ENCODE measurements at places on chromosomes 1 and 21.

DNA sequence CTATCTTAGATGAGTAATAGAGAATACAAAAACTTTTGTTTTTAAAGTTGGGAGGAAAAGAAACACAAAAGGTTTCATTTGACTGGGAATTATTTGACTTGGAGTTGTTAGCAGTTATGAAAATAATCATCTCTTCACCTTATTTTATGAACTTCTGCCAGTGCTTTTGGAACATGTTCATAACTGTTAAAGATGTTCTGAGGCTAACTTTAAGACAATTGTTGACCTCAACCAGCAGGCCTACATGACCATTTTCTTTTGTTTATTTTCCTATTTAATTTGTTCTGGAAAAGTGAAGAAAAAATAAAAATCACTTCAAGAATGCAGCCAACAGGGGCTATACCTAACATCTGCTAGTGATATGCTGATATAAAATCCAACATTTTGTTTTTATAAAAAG lies 37.4 kb downstream of the JAM2 start:
- DNase-seq: no peak

DNA sequence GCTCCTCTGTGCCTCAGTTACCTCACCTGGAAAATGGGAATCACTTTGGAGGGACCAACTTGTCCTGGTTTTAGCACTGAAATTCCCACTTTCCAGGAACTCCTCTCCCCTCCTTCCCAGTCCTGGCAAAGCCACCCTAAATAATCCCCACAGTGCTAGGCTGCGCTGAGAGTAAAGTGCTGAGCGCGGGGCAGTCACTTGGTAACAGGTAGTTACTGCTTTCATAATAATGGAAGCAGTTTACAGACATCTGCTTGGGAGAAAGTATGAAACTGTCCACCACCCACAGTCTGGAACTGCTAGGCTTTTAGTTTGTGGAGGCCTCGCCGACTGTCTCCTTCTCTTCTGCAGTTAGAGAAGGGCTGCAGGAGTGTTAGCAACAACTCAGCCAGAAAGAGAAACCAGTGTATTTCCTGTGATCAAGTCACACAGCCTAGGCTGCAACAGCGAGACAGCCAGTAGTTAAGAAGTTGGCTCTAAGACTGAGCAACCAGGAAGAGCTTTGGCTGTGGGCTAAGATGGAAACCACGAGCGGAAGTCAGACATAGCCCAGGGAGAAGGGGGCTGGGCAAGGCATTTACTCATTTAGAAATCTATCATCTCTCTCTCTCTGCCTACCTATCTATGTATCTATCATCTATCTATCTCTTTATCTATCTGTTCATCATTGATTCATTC lies 30.8 kb upstream of the ABCG1 start:
- DNase-seq: peak; percentile 65

DNA sequence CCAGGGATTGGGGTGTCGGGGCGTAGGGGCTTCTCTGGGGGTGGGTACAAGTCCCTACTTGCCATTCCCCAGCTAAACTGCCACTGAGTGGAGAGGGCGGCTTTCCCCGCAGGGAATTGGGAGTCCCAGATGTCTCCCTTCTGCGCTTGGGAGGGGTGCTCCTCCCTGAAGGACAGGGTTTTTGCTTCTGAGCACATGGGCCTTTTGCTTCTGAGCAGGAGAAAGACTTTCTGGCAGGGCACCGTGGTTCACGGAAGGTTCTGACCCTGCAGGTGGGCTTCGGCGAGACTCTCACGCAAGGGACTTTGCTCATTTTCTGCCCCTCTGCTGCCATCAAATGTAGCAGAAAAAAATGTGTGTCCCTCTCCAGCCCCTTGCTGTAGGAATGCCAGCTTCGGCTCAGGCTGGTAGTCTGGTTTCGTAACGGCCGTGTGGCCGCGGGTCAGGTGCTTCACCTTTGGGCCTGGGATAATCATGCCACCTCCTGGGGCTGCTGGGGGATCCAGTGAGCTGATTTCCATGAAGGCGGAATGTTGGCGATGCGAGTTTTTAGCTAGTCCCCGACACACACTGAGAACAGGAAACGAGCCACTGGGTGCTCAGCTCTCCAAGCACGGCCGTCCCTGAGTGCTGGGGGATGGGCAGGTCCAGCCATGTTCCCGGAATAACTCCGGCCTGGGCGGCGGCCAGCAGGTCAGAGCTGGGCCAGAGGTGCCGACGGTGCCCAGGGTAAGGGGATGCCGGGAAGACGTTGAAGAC lies 364.0 kb downstream of the CAMTA1 start:
- DNase-seq: no peak

- DNase-seq: peak; percentile 27
These were observed 714 bp downstream of the DFFA start for GRCh38 chr1:10471411-10472219.

- DNase-seq: no peak
These were observed 26.9 kb downstream of the ADSS2 start for GRCh38 chr1:244424649-244425334.

- no peak for DNase-seq
These were observed 19.4 kb downstream of the EXTL2 start for GRCh38 chr1:100875228-100875627.

GRCh38 chr1:9787702-9788101 lies 36.1 kb downstream of the CLSTN1 start:
- DNase-seq: no peak

DNA sequence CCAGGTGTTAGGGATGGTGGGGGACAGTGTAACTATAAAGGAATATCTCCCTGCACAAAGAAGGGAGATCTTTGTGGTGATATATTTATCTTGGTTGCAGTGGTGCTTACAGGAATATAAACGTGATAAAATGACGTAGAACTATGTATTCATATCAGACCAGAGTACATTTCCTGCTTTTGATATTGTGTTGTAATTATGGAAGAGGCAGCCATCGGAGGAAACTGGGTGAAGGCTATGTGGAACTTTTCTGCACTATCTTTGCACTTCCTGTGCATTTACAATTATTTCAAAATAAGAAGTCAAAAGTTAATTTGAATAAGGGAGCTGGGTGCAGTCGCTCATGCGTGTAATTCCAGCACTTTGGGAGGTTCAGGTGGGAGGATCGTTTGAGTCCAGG lies 37.6 kb downstream of the NDUFS5 start:
- no peak for DNase-seq

DNA sequence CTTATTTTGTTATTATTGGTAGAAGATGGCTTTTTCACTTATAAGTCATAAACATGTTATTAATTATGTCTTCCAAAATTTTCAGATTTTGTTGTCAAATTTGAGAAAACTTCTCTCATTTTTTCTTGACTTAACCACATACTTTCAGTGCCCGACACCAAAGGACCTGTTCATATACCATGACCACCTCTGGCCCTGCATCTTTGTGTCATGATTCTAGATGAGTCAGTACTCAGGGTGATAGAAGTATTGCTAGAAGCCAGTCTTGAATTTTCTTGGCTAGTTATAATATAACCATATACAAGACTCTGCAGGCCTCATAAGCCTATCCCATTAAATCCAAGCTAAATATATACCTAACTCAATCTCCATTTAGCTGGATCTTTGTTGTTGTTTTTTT lies 35.4 kb upstream of the DPH5 start:
- no peak for DNase-seq

GRCh38 chr1:42684139-42684538 lies 1.9 kb downstream of the YBX1 start:
- no peak for DNase-seq

DNA sequence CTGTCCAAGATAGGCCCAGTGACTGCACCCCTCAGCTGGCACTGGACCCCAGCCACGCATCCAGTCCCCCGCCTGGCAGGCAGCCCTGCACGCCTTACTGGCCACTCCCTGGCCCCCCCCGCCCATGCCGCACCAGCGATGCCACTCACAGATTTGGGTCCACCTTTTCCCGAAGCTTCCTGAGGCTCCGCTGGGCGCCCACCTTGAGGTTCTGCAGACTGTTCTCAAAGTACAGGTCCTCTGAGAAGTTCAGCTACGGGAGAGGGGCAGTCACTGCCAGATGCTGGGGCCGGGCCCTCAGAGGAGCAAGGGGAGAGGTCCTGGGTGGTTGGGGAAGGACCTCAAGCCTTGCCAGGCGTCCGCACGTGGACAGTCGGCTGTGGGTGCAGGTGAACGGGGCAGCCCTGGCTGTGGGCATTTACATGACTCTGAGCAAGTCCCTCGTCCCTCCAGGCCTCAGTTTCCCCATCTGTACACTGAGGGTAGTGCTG lies 8.1 kb downstream of the PRXL2B start:
- DNase-seq: no peak

DNA sequence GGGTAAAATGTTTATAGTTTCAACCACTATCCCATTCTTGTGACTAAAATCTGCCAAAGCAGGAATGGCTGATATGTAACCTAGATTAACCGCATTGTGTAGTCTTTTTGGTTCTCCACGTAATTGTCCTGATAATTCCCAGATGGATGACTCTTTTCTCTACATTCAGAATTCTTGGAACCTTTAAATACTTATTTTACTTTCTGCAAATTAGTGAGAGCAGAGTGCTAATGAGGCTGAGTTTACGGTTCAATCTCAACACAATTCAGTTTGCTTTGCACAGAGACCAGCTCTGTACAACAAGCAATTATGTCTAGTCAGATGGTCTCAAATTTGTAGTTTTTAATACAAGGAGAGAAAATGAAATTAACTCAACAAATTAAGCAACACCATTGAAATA lies 9.1 kb downstream of the CRB1 start:
- DNase-seq: no peak

- DNase-seq: no peak
These were observed 39.5 kb downstream of the PTPRC start for GRCh38 chr1:198678301-198678836.

- no peak for DNase-seq
These were observed 139.3 kb upstream of the EDN2 start for GRCh38 chr1:41623736-41624135.

GRCh38 chr1:175478217-175478616 lies 265.2 kb downstream of the TNR start:
- DNase-seq: no peak

DNA sequence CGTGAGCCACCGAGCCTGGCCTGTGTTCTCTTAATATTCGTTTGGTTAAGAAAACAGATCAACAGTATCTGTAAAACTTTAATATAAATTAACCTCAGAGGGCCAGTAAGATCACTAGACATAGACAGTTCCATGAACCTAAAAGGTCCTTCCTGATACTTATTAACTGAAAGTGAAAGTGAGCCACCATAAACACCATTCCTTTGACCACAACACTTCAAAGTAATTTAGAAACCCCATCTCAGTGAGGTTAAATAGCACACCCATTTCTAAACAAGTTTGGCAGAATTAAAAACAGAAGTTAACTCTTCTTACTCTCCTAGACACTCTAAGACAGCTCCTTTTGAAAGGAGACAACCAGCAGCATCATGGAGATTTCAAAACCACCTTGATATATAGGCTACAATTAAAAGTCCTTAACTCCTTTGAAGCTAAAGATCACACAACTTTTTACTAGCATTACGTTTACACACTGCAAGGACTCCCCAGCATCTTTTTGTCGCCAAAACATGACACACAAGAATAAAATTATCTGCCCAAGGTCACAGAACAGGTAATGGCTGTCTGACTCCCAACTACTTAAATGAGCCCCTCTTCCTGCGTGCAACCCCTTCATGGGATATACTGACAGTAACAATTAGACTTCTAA lies 2.2 kb downstream of the RNF19B start:
- DNase-seq: peak; percentile 33

GRCh38 chr1:91609551-91609950 lies 108.9 kb downstream of the CDC7 start:
- DNase-seq: peak; percentile 60

DNA sequence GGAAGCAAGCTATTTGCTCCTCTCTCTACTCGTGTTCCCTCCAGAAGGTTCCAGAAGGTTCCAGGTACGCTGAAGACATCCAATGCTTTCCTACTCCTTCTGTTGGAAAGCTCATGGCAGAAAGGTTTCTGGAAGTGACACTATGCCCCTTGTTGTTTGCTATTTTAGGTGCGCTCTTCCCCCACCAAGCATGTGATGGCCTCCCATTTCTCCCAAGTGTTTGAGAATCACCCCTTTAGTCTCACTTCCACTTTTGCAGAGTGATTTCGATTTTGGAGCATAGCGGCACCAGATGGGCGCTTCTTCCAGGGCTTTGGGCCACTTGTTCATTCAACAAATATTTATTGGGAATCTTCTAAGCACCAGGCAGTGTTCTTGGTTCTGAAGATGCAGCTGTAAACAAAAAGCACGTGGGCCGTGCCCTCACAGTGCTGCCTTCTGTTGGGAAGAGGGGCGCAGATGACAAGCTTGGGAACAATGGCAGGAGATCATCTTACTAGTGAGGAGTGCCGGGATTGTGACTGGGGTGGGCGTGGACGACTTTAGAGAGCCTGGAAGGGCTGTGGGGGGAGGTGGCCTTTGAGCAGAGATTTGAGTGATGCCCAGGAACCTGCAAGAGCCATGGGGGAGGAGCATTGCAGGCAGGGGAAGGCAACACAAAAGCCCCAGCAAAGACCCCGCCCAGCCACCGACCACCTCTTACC lies 43.0 kb upstream of the TARDBP start:
- DNase-seq: no peak

GRCh38 chr1:208013210-208013609 lies 102.3 kb upstream of the CD34 start:
- DNase-seq: no peak

GRCh38 chr1:161260376-161261260 lies 2.1 kb downstream of the PCP4L1 start:
- DNase-seq: no peak

GRCh38 chr1:64984106-64984505 lies 17.8 kb upstream of the JAK1 start:
- no peak for DNase-seq

GRCh38 chr1:153485863-153486262 lies 25.4 kb upstream of the S100A7 start:
- peak; percentile 69 for DNase-seq

DNA sequence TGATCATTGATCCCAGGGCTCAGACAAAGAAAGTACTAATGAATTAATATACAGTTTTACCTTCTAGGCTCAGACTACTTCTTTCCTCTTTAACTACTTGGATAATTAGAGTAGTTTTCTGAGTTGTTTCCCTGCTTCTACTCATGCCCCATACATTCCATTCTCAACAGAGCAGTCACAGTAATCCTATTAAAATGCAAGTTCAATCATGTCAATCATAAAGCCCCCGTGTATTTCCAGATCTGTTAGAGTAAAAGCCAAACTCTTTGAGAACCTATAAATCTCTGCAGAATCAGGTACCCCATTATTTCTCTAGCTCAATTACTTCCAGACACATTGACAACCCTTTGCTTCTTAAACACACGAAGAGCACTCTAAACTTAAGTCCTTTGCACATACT lies 242.1 kb upstream of the PRMT6 start:
- DNase-seq: no peak

DNA sequence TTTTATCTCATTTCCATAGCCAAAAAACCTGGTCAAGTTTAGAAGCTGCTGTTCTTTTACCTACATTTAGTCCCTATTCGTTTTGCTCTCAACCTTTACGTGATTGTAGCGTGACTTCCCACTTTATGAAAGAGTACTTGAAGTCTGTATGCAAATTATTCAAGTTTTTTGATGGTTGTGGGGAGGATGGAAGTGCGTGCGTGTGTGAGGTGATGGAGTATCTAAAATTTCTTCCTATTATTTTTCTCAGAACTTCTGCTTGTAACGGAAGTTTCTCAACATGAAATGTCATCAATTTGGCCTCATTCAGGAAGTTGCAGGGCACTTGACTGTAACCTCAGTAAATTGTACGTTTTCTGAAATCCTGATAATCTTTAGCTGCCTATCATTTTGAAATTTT lies 64.0 kb downstream of the SAMSN1 start:
- no peak for DNase-seq

- DNase-seq: no peak
These were observed 69.6 kb downstream of the DHRS3 start for GRCh38 chr1:12548279-12548972.

GRCh38 chr1:160855181-160855981 lies 7.3 kb downstream of the CD244 start:
- no peak for DNase-seq

GRCh38 chr1:239819096-239819495 lies 272.6 kb upstream of the FMN2 start:
- no peak for DNase-seq
